Activated naive CD4-positive, alpha-beta T cell treated with anti-CD3 and anti-CD28 coated beads, Interleukin-2, amount 10 ng/mL, durations not matched to agents 7 days and 5 days (primary cell): ENCODE measurements at places on chromosomes 11 and 22.

GRCh38 chr22:23820748-23821211, 18.0 kb downstream of the DERL3 start:
- DNase-seq, result peak; percentile 59

DNA sequence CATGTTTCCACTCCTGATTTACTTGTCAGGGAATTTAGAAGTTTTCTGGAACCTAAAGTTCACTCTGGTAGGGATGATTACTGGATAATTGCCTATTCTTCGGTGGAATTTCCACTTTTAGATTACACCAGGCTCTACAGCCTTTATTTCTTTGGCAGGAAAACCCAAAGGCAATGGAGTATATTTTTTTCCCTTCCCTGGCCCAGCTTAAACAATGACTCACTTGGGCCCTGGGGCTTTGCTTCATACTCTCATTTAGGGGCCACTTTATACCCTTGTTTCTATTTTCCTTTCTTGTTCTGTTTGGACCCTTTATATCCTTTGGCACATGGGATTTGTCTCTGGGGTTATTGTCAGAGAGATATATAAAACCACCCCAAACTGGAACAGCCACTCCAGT, 114.7 kb downstream of the CSTPP1 start:
- DNase-seq, result no peak

- DNase-seq, result peak; percentile 84
These were observed 21.7 kb downstream of the SLC43A1 start for GRCh38 chr11:57493507-57494503.

DNA sequence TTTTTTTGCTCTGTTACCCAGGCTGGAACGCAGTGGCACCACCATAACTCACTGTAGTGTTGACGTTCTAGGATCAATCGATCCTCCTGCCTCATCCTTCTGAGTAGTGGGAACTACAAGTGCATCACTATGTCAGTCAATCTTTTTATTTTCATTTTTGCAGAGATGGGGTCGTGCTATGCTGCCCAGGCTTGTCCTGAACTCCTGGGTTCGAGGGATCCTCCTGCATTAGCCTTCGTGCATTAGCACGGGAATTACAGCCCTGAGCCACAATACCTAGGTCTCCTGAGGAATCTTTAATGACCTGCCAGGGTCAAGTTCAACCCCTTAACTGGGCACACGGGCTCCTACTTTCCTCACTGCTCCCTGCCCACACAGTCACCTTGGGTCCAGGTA, 4.4 kb downstream of the APOL3 start:
- DNase-seq, result no peak

- no peak for DNase-seq
These were observed 38.7 kb downstream of the NARS2 start for GRCh38 chr11:78535920-78536319.

DNA sequence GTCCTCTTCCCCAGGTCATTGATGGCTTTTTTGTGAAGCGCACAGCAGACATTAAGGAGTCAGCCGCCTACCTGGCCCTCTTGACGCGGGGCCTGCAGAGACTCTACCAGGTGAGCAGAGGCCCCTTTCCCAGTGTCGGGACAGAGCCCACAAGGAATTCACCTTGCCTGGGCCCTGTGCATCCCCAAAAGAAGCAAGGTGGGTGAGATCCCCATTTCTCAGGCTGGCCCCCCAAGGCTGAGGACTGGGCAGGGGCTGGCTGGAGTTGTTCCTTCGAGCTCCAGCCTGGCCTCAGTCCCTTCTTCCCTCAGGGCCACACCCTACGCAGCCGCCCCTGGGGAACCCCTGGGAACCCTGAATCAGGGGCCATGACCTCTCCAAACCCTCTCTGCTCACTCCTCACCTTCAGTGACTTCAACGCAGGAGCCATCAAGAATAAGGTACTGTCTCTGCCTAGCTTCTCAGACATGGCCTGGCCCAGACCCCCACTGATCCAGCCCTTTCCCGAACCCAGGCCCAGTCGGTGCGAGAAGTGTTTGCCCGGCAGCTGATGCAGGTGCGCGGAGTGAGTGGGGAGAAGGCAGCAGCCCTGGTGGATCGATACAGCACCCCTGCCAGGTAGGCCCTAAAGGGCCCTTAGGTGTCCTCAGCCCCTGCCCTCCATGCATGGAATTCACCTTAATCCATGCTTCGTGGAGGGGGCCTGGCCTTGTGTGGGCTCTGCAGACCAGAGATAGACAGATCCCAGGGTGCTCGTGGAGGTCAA, 4.7 kb downstream of the MUS81 start:
- no peak for DNase-seq

DNA sequence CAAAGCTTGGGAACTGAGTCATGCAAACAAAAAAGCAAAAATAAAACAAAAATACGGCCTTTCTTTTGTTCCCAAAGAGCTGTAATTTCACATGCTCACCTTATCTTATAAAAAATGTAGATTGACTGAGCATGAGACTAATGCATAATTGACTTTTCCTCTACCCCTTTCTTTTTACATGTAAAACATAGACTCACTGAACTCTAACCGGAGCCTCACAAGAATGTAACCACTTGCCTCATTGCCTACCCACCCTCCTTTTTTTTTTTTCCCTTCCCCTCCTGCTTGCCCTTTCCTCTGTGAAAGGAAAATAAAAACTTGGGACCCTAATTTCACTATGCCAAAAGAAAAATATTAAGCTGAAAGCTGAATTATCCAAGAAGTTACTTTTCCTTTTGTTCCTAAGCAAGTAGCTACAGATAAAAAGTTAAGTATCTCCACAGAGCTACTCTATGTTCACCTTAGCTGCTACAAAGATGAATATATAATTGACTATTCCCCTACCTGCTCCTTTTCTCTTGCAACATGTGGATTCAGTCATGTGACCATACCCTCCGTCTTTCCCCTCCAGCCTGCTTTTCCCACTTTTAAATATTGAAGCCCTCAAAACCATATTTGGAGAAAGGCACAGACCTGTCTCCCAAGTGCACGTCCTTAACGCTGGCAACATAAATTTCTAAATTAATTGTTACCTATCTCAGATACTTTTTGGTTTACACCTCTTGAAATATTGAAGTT, 39.6 kb upstream of the WEE1 start:
- no peak for DNase-seq

DNA sequence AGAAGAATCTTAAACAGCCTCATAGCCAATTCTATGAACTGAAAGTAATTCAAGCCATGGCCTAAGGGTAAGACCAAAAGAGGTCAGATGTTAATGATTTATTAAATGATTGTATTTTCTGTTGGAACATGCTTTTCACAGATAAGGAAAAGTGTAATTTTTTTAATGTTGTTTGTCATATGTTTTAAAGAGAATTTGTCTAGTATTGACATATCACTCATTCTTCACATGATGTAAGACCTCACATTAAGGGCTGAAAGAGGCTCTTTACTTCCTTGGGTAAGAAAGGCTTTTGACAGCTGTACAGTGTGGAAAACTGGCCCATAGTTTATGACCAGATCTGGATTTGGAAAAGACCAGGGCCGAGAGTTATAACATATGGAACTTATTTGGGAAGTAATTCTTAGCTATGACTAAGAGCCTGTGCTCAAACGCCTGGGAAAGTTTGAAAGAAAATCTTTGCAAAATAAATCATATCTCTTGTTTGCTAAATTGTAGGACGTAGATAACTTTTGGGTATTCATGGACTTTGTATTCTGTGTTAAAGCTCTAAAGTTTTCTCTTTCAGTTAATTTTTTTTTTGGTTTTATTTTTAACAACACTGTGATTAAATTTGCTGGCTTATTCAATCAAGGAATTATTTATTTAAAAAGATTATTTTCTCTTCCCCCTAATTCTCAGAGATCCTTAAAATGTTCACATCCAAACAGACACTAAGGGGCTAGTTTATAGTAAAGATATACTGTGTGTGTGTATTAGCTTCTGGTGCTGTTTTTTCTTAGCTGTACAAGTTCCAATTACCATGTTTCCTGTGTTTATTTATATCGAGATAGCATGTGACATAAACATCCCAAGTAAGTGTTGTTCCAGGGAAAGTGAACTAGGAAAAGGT, 162.2 kb downstream of the ARHGAP42 start:
- no peak for DNase-seq

GRCh38 chr11:125164422-125165110, at the start of gene PKNOX2:
Gene PKNOX2 (plus strand): TSS chr11:125164751. CDS start chr11:125351306, 186,555 bp downstream.
- DNase-seq, result peak; percentile 67

GRCh38 chr11:11312738-11313137, 40.3 kb downstream of the CSNK2A3 start:
- DNase-seq, result no peak
